ENCODE measurements at places on chromosomes 16 and 17.

DNA sequence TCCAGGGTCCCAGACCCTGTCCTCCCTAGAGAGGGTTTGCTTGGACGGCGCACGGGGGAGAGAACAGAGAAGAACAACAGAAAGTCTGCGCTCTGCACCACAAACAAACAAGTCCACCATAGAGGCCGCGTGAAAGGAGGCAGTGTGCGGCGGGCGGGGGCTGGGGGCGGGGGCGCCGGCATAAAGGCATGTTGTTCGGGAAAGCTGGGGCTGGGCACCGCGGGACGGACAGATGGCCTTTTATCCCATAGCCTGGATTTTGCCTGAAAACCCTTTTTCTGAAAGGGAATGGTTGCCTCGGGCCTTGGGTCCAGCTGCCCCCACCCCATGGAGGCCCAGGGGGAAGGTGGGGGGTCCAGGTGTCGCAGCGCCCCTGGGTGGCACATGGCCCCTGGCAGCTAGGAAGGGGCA lies 26.0 kb downstream of the FA2H start:
- DNase-seq: peak; percentile 83

- no peak for DNase-seq
Observed at GRCh38 chr16:75319513-75320411, 68.3 kb upstream of the BCAR1 start.

DNA sequence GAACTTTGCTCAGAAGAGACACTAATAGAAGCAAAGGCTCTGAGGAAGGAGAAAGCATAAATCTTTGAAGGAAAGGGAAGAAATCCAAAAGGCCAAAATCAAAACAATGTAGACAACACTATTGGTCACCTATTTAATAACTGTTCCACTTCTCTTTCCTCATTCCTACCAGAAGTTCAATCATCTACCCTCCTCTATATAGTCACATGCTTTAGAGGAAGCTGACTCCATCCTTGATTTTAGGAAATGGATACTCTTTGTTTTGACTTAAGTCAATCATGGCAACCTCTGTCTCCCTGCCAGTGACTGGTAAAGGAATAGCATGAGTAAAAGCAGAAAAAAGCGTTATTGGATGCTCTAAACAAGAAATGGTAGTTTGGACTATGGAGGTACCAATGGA lies 7.3 kb downstream of the BRIP1 start:
- no peak for DNase-seq

- DNase-seq: no peak
Observed at GRCh38 chr17:44763170-44763569, 4.4 kb downstream of the ADAM11 start.

GRCh38 chr16:19203374-19203966 lies 35.4 kb downstream of the SYT17 start:
- DNase-seq: no peak

DNA sequence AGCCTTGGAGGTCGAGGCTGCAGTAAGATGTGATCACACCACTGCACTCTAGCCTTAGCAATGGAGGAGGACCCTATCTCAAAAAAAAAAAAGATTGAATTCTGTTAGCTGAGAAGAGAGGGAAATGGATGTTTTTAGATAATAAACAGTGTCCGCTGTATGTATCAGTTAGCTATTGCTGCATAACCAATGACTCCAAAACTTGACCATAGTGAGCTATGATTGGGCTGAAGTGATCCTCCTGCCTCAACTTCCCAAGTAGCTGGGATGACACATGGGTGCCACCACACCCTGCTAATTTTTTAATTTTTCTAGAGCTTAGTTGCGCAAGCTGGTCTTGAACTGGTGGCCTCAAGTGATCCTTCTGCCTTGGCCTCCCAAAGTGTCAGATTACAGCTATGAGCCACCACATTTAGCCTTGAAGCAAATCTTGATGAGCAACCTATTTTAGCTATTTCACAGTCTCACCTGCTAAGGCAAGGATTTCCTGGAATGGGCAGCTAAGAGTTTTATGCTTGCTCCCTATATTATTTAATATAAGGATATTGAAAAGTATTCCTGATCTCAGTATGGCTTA lies 68.3 kb upstream of the ATF7IP2 start:
- no peak for DNase-seq

- DNase-seq: no peak
Observed at GRCh38 chr17:78214706-78215061, 631 bp downstream of the BIRC5 start.

- DNase-seq: no peak
Observed at GRCh38 chr17:64992325-64992802, 64.2 kb downstream of the GNA13 start.

DNA sequence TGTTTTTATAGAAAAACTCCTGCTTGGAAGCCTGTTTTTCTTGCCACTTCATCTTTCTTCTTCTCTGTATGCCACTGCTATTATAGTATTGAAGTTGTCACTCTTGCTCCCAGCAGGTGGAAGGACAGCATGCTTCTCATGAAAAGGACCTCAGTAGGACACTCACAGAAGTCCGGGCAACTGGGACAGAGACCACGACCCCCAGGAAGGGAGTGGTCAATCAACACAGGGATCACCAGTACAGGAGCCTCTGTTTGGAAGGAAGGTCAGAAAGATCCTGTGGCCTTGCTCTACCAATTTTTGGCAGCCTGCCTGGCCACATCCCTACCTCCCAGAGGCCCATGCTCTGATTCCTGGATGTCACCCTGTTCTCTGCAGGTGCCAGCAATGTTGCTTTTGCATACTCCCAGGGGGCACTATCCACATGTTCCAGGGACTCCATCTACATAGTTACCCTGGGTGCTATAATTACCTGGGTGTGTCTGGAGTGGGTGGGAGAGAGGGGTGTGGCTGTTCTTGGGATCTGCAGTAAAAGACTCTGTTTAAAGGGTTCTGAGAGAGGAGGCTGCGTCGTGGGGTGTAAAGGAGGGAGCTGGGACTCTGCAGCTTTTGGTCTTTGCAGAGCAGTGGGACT lies 13.7 kb upstream of the AKAP10 start:
- no peak for DNase-seq

DNA sequence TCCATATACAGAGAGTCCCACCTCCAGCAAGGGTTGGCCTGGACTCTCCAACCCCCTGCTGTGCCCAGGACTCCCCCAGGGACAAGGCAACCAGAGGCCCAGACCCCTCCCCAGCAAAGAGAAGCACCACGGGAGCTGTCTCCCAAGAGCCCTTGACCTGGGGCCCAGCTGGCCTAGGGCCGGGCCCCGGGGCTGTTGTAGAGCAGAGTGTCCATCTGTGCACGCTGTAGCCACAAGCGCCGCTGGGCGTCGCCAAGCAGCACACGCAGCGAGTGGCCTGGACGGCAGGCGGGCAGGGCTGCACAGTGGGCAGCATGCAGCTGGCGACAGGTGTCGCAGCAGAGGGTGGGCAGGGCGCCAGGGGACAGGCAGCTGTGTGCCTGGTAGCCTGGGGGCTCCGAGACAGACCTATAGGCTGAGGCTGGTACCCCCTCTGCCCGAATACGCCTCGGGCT lies 4.3 kb downstream of the SPATA2L start:
- DNase-seq: no peak

DNA sequence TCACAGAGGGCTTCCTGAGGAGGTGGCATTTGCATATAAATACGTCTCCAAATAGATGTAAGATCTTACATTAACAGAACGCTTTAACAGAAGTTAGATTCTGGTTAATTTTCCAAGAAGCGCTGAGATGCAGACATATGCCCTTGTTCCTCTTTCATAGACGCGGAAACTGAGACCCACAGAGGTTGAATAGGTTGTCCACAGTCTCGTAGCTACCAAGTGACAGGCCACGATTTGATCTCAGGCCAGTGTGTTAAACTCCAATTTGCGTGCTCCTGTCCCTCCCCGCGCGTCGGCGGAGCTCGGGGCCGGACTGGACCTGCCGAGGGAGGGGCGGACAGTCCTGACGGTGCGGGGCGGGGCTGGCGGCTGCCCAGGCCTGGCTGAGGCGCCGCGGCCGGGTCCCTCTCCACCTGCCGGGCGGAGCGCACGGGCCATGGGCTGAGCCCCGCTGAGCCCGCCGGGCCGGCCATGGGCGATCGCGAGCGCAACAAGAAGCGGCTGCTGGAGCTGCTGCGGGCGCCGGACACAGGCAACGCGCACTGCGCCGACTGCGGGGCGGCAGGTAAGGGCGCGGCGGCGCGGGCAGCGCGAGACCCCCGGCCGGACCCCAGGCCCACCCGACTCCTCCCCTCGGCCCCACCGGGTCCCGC lies at the start of gene ADAP2:
Gene ADAP2 (plus strand): TSS at position 402 of the 653 bp plus-strand sequence. CDS start 70 bp downstream, at position 472.
- DNase-seq: no peak

- DNase-seq: no peak
Observed at GRCh38 chr16:77499373-77500285, 64.8 kb upstream of the ADAMTS18 start.

DNA sequence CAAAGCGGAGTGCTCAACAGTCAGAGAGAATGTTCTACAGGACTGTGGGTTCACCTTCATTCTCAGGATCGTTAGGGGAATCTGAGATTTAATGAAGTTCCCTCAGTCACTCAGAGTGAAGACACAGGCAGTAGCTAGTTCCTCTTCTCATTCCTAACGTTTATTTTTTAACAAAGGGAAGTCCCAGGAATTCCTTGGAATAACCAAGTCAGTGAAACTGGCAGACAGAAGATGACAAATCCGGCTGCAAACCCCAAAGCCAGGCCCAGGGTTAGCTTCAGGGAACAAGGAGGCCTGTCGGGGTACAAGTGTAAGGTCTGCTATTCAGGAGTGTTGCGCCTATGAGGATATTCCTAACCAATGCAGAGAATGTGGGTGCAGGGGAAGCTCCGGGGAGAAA lies 42.0 kb downstream of the COTL1 start:
- no peak for DNase-seq

Data from caudate nucleus (tissue), 63 donors.